ENCODE measurements at places on chromosomes 4 and X.
A peak's percentile ranks its signal among the peaks of the same experiment; 100 is the strongest.

- no peak for DNase-seq
These were observed 115.0 kb upstream of the TEX13C start for GRCh38 chrX:125204681-125205132.

GRCh38 chr4:143294310-143294709 is 42.4 kb upstream of the GAB1 start:
- DNase-seq: peak; percentile 84

GRCh38 chr4:6730603-6731317 is 14.8 kb downstream of the BLOC1S4 start:
- DNase-seq: no peak

- DNase-seq: peak; percentile 30
These were observed 190.1 kb downstream of the SHROOM3 start for GRCh38 chr4:76624931-76625715.

GRCh38 chr4:89299153-89299791 is 8.3 kb downstream of the GPRIN3 start:
- DNase-seq: no peak
